Ecto neural progenitor cell (in vitro differentiated cells): ENCODE measurements at places on chromosomes 13 and 19.
A peak's percentile ranks its signal among the peaks of the same experiment; 100 is the strongest.

DNA sequence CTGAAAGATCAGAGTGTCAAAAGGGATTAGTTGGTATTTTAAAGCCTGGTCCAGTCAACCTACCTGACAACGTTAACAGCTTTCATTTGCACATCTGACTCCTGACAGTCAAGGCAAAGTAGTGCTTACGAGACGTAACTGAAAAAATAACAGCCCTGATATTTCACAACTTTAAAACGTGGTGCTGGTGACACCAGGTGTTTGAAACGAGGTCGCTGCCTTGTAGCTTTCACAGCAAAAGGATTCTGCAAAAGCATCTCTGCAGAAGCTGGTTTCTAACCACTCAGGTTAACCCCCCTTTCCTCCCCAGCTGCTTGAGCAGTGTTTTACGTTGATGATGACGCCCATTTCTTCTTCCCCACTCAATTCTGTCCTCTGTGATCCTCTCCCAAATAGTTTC, 23.3 kb downstream of the GGACT start:
- DNase-seq, result no peak

DNA sequence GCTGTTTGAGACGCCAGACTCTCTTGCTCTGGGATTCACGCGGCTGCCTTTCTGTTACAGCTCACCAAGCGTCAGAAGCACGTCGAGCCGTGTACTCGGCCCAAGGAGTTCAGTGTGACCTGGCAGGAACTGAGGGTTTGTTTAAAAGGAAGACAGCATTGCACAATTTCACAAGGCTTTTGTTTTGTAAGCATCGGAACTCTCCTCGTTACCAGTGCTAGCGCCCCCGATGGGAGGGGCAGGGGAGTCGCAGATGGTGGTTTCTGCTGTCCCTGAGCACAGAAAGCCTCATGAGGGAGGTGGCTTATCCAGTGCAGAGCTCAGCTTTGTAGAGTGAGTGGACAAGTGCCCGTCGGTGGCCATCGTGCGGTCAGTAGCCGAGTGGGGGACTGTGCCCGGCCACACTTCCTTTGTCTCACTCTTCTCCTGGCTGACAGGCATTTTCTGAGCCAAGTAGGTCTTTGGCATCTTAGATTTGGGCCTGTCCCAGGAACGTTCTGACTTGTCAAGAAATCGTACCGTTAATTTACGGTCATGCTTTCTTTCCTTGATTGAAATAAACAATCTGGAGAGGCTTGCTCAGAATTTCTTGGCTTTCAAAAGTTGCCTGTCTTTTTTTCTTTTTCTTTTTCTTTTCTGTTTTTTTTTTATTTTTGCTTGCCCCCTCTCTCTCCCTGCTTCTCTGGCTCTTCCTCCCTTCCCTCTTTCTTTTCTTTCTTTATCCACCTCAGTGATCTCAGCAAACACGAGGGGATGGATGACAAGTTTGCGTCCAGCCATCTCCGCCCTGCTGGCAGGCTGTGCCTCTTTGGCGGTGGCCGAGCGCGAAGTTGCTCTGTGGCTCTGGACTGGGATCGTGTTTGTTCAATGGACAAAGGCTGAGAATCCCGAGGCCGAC, 7.7 kb downstream of the KDM4B start:
- no peak for DNase-seq

GRCh38 chr19:50967929-50968715, 1.3 kb downstream of the KLK6 start:
- no peak for DNase-seq

GRCh38 chr13:37118016-37118415, 12.6 kb upstream of the CSNK1A1L start:
- no peak for DNase-seq

- peak; percentile 82 for DNase-seq
Measured at GRCh38 chr13:35470671-35471661, 5.5 kb downstream of the MAB21L1 start.

- peak; percentile 69 for DNase-seq
Measured at GRCh38 chr13:71866335-71867130, 471 bp downstream of the DACH1 start.

- DNase-seq, result no peak
Measured at GRCh38 chr13:85013006-85013405, 786.2 kb downstream of the SLITRK6 start.

GRCh38 chr13:111919286-111919685, 147.7 kb upstream of the SOX1 start:
- no peak for DNase-seq

GRCh38 chr19:1863328-1863637, at the start of gene KLF16:
Gene KLF16, minus strand, starts transcription at chr19:1863579. Its CDS starts 82 bp downstream, at chr19:1863497.
- DNase-seq, result no peak

DNA sequence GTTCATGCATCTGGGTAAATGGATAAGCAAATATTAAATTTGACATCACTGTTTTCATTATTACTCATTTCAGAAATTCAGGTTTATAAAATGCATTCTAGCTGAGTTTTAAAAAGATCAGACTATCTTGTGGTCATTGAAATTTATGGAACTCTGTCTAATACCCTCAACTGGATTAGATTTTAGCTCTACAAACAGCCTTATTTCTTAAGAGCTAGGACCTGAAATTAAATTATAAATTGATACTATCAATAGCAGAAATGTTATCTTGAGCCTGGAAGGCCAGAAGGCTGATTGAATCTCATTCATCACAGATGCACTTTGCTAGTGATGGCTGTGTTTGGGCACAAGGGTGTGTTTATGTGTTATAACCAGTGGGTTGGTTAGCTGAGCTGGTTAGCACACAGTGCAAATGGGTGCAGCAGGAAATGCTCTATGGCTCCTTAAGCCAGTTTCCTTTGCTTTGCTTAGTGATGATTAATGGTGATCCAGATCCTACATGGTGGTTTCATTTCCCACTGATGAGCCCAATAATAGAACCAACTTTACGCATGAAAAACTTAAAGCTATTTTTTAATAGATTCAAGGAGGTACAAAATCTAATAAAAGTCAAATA, 310.8 kb upstream of the KLF12 start:
- DNase-seq, result no peak
